T-helper 17 cell (primary cell): ENCODE measurements at places on chromosomes 6 and 20.

DNA sequence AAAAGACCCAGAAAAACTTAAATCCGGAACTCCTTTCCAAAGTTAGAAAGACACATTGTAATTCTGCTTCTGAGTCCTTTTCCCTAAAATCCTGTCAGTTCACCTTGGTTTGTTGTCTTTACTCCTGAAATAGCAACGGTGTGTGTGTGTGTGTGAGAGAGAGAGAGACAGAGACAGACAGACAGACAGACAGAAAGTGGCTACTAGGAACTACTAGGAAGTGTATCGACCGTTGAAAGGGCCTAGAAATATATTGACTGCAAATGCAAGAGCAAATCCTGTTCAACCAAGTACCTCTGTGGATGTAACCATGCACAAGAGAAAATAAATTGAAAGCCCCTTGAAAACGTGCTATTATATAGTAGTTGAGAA, 100.0 kb upstream of the MLIP start:
- no peak for DNase-seq

GRCh38 chr20:48807586-48808381, 20.0 kb downstream of the PREX1 start:
- DNase-seq: no peak

GRCh38 chr20:3158968-3159431, 665 bp downstream of the FASTKD5 start:
- no peak for DNase-seq

DNA sequence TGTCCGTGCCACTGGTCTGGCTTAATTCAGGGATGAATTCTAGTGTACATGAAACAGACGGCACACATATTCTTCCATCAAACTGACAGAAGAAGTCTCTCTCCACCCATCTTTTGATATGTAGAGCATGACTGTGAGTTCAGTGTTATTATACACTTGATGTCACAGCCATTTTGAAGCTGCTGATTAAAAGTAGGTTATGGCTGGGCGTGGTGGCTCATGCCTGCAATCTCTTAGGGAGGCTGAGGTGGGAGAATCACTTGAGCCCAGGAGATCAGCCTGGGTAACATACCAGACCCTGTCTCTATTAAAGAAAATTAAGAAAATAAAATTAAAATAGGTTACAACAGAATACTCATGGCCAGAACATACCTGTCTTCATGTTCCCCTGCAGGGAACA, 20.7 kb downstream of the C6orf15 start:
- no peak for DNase-seq

DNA sequence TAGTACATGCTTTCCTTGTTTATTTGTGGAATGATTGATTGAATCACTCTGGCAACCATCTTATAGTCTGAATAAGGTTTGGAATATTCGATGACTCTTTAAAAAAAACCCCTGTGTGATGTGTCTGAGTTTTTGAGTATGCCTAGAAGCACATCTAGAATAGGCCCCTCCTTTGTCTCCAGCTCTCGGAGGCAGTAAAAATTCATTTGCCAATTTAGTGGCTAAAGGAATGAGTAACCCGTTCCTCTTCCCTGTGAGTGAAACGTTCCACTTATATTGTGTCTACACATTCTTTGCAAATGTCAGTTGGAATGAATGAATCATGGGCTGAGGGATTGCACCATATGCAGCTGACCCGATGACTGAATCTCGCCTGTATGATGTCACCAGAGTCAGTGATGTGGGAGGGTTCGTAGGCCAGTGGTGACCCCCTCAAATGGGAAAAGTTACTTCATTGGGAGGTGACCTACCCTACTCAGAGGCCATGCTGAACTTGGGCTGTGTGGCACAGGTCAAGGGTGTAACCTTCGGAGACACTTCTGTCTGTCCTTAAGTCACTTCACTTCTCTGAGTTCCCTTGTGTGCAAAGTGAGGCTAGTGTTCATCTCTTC, 21.6 kb downstream of the MOCS3 start:
- DNase-seq: no peak

GRCh38 chr20:18666803-18667415, 79.1 kb downstream of the DTD1 start:
- no peak for DNase-seq

DNA sequence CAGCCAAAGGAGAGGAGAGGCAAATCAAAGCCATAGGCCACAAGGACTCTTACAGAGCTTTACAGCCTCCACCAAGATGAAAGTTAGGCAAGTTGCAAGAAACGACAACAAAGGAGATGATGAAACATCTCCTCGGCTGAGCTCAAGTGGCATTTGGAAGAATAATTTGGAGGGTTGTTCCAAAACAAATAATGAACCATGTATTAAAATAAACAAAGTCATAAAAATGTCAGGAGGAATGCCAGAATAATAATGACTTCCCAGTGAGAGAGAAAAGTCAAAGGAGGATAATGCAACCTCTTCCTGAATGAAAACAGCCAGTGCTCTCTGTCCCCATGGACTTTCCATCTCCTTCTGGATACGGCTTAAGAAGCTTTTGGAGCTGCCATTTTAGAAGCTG, 371.4 kb upstream of the ID4 start:
- no peak for DNase-seq

GRCh38 chr20:24627926-24628325, 158.5 kb downstream of the SYNDIG1 start:
- no peak for DNase-seq

DNA sequence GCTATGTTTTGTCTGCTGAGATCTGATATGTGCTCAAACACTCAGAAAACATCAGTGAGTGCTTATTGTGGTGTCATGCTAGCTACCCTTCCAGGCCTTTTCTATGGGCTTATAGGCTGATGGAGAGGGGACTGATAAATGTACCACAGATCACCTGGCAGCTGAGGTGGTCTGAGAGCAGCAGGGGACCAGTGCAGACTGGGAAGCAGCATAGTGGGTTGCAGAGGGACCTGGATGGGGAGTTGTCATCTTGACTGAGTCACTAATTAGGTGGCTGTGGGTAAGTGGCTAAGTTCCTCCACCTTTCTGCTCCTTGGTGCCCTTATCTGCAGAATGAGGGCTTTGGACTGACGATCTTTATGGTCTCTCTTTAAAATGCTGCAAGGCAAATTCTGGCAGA, 2.8 kb downstream of the TMEM200A start:
- no peak for DNase-seq

DNA sequence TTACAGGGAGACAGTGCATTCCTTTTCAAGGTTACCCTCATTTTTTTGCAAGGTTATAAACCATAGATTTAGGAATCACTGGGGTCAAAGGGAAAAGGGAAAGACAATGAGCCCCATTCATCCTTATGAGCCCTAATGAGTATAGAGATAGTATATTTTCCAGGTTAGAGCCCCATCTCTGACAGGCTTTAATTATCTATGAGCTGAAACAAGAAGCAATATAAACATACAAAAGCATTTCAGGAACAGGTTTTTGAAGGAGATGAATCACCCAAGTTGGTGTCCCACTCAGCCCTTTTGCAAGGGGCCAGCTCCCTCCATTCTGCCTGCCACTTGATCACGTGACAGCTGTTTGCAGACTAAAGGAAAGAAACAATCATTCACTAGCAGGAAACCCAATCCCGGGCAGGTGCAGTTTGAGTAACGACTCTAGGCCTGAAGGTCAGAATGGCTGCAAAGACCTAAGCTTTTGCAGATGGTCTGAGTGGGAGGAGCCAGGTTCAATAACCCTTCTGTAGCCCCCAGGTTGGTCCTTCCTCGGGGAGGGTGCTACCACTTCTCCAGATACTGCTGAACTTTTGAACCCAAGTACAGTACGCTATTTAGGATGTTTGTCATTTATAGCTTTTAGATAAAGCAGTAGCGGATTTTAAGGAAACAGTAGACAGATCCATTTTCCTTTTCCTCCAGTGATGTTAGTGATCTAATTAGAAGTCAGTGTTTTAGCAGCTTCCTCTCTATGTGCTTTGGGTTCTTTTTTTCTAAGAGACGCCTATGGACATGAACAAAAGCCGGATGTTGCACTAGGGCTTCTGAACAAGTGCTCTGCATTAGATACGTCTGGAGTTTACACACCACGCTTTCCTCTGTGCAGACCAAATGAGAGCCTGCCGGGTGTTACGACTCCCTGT, 253.2 kb downstream of the SOX4 start:
- DNase-seq: no peak

DNA sequence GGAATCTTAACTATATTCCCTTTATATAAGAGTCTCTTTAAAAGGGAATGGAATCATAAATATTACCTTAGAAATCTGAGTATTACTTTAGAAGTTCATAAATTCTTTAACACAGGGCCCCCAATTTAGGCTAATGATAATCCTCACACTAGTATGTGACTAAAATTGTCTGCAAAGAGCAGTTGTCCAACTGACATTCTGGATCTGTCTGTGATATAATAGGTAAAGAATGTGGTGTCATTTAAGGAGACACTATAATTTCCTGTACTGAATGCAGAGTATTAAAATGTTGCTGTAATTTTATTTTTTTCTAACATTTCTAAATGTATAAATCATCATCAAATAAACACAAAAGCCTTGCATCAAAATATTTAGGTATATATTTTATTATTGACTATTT, 128.5 kb upstream of the DST start:
- no peak for DNase-seq

DNA sequence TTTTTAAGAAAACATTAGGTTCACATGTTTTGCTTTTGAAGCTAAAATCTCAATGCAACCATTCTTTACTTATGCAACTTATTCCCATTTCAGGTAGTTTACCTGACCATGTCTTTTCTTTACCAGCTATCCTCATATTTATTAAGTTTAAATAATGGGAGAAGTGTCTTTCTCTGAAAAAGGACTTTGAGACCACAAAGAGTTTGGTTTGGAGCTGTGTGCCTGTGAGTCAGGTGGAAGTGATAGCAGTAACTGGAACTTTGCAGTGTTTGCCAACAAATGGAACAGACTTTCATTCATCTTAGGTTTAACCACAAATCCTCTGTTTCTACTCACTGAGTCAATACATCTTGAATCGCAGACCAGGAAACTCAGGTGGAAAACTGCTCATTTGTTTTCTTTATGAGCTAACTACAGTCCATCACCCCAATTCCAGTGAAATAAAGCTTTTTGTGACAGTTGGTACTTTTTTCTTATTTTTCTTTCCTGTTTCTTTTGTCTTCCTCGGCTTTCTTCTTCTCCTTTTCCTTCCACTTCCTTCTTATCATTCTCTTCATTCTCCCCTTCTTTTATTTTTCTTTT, 148.3 kb upstream of the RIN2 start:
- DNase-seq: no peak

- no peak for DNase-seq
Measured at GRCh38 chr20:5928836-5929715, 21.3 kb downstream of the TRMT6 start.

- DNase-seq: no peak
Measured at GRCh38 chr6:161922631-161923119, 648.8 kb upstream of the AGPAT4 start.

DNA sequence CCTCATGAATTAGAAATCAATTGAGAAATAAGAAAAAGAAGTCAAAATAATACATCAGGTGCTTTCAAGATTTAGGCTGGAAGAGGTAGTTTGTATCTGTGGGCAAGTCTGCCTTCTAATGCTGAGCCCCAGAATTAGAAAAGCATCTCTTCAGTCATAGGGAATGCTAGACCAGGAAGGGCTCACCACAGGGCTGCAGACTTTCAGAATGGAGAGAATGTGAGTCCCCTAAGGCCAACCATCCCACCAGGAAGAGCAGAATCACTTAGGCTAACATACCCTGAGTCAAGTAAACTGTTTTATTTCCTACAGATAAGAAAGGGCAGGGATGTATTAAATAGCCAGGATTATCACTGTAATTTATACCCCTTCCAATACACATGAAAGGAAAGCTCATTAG, 510.2 kb downstream of the RNF144B start:
- DNase-seq: no peak

GRCh38 chr20:52311209-52311794, 119.7 kb upstream of the ZFP64 start:
- no peak for DNase-seq

- DNase-seq: no peak
Measured at GRCh38 chr6:30800871-30801270, 56.5 kb upstream of the IER3 start.

DNA sequence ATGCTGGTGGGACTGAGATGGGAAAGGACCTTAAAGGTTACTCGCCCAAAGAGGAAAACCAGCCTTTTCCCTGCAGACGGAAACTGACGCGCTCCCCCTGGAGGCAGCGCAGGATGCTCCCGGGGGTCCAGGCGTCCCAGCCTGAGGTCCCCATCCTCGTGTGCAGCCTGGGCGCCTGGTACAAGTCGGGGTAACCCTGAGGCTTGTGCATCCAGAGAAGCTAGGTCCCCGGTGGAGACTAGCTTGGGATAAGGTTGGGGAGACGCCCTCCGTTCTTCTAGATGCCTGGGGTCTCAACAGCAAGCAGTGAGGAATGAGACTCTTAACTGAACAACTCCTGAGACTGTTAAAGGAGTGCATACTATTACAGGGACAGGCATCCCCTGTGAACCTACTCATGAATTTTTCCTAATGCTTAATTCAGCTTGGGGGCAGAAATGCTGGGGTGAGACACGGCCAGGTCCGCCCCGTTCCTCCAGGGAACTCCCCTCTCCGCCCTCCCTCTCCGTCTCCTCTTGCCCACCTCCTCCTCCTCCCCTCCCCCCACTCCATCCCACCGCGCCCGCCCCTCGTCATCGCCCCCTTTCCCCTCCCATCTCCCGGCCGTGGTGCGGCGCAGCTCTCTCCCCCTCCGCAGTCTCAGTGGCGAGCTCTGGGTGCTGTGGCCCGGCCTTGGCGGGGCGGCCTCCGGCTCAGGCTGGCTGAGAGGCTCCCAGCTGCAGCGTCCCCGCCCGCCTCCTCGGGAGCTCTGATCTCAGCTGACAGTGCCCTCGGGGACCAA, at the start of gene PRSS35:
Gene PRSS35, plus strand, starts transcription at position 634 of the 781 bp plus-strand sequence. CDS start 10,908 bp downstream, outside the sequence.
- DNase-seq: no peak

DNA sequence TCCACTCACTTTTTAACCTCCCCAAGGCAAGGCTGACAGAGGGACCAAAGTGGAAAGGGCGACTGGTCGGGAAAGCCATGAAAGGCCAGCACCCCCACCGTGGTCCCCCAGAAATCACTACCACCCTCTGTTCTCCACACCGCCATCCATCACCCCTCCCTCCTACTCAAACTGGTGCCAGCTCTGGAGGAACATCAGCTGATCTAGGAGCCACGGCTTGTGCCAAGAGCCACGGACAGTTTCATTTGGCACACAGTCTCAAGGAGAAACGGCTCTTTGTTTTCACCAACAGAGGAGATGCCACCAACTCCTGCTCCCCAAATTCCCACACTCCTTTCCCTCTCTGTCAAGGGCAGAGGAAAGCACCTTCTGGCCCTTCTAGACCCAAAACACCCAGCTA, 26.0 kb downstream of the TBC1D7 start:
- no peak for DNase-seq
